ENCODE measurements at places on chromosomes 1 and 21.

DNA sequence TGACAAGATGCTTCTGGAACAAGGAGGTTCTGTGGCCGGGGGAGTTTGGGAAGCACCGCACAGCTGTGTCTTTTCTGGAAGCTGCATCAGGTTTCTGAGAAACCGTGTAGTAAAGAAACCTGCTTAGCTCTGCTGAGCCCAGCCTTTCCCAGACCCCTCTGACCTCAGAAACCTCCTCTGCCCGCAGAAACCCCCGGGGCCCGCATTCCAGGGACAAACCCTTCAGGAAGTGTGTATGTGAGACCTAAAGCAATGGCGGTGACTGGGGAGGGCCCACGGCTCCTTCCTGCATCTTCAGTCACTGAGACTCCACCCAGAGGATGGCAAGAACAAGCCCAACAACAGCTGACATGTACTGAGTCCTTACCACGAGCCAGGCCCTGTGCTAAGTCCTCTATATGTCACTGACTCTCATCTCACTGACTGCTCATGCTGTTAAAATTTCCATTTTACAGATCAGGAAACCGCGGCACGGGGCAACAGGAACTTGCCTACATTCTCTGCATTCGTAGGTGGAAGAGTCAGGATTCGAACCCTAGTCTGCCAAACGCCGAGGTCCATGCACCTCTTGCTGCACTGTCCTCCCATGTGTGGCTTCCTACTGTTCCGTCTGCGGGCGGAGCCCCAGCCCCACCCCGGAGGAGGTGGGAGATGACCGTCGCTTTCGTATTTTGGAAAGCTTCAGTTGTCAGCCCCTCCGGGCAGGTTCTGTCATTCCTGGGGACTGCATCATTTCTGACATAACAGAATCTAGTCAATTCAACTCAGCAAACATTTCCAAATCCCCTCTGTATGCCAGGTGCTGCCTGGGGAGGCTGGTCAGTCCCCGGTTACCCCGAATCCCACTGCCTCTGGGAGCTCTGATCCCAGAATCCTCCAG lies 73.3 kb upstream of the KLHDC7A start:
- DNase-seq: no peak

DNA sequence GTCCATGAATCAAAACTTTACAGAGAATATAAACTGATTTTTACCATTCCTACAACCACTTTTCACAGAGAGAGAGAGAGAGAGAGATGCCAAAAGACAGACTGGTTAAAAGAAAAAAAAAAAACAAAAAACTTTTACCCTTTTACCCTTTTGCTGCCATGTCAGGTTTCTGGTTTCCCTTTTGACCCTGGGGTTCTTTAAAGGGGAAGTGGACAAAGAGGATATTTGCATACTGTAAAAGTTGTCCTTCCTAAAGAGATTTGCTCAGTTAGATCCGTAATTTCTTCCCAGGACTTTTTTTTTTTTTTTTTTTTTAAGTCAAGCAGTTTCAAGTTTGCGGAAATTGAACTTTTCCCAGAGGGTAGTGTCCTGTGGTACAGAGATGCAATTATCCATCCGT lies 287.8 kb upstream of the RGS18 start:
- no peak for DNase-seq

DNA sequence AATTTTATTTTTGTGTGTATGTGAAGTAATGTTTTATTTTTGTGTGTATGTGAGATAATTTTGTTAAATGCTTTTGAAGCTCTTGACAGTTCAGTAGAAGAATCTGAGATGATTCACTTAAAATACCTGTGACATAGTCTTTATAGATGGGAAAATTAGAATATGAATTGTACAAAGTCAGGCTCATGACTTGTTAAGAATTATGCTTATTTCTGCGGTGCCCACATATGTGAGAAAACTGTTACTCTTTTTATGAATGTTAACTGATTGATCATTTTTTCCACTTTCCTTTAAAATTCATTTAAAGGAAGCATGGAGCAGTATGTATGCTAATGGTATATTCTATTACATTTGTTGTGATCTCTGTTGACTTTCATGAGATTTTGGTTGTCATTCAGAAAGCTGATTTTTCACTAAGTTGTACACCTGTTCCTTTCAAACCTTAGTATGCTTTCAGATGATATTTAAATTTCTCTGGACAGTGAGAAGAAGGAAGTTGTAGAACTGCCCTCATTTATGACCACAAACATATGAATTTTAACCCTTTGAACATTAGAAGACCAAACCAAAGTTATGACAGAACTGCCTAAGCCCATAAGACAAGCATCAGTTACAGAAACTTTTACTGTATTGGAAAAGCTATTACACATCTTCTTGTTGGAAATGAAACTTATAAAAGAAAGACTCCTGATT lies 110.1 kb downstream of the POU2F1 start:
- no peak for DNase-seq

- DNase-seq: no peak
Observed at GRCh38 chr21:39119891-39120290, 63.4 kb downstream of the PSMG1 start.

GRCh38 chr1:167453123-167453522 lies 65.2 kb downstream of the CD247 start:
- DNase-seq: no peak

DNA sequence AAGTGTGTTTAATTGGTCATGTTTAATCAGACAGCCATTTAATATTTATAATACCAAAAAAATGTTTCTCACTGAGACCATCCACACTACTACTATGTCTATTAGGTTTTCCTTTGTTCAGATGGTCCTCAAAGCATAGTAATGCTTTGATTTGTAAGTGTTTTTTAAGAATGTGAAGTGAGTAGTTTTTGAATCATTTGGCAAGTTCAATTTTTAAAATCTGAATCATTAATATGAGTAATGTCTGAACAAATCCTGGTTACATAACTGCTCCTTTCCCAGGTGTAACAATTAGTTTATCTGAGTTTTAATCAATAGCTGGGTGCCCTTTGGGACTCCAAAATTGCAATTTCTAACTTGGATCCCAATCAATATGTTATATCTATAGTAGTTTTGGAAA lies 23.5 kb upstream of the RPL5 start:
- no peak for DNase-seq

GRCh38 chr1:202967684-202968281 lies 726 bp upstream of the CYB5R1 start:
- DNase-seq: no peak

DNA sequence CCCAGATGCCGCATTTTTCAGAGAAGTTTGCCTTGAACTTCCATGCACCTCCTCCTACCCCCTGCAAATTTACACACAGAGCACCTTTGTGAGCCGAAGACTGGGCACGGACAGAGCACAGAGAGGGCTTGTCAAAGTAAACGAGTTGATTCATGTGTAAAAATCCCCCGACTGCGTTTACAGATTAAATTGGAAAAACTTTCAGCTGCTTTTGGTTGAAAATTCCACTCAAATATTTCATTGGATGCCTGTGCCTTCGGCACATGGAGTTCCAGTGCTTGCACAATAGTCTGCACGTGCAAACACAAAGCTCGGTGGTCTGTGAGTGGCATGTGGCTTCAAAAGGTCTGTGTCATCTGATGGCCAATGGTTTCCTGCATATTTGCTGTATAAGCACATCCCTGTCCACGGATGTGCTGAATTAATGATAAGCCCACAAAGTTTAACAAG lies 177.5 kb downstream of the SETD4 start:
- DNase-seq: no peak

All from AG09319 (cell line).